ENCODE measurements at places on chromosomes 3 and 15.

DNA sequence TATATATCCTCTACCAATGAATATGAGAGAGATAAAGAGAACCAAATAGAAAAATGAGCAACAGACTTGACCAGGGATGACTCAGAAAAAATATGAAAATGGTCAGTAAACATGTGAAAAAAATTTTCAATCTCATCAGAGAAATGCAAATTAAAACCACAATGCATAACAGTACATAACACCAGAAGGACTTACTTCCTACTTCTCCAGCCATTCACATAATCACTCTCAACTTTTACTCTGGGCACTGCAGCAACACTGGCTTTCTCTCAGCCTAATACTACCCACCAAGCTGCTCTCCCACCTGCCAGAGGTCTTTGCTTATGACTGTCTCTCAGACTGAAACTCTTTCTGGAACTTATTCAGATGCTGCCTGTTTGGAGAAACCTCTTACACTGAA is 49.4 kb downstream of the DPH6 start:
- DNase-seq, result no peak

GRCh38 chr3:15535732-15536131 is 14.2 kb upstream of the COLQ start:
- no peak for DNase-seq

- DNase-seq, result peak; percentile 39
These were observed 61.8 kb downstream of the GLDN start for GRCh38 chr15:51403072-51403878.

GRCh38 chr3:111747490-111747889 is 111.6 kb upstream of the PHLDB2 start:
- DNase-seq, result no peak

- no peak for DNase-seq
These were observed 1.1 kb downstream of the CHCHD4 start for GRCh38 chr3:14123308-14124222.

GRCh38 chr15:28021281-28022039 is 77.7 kb downstream of the OCA2 start:
- peak; percentile 62 for DNase-seq

DNA sequence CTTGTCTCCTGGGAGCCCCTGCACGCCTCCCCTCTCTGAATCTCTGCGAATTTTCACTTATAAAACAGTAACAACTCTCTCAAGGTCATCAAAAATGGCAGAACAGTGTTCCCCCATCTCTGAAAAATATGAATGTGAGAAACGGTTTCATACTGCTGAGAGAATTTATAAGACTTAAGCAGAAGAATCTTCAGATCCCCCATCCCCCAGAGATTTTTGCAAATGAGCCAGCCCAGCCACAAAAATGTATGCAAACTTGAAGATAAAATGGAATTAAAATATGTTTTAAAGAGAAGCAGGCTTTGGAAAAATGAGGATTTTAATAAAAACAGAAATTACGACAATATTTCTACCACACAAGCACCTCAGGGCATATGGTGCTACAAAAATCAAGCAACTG is 173.0 kb downstream of the STT3B start:
- no peak for DNase-seq

- no peak for DNase-seq
These were observed 1.4 kb downstream of the UACA start for GRCh38 chr15:70761931-70762468.

DNA sequence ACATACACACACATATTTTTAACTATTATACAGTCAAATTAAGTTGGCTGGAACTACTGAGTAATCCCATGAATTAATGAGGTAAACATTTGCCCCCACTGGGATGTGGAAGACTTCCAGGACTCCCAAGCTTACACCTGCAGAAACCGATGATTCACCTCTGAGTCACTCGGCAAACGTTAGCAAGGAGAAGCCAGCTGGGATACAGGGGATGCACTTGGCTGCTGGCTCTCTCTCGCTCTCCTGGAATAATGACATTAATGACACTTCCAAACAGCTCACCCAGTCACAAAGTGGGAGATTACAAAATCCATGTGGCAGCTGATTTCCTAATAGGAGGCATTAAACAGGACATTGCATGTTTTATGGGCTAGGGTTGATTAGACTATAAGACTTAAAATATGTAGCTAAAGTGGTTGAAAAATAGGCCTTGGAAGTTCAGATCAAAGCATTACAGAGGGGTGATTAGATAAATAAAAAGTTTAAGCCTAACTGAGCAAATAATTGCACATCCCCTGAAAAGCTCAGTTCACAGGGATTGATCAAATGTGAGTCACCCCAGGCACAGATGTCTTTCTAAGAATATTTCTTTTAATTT is 500.9 kb downstream of the SOX2 start:
- DNase-seq, result no peak

DNA sequence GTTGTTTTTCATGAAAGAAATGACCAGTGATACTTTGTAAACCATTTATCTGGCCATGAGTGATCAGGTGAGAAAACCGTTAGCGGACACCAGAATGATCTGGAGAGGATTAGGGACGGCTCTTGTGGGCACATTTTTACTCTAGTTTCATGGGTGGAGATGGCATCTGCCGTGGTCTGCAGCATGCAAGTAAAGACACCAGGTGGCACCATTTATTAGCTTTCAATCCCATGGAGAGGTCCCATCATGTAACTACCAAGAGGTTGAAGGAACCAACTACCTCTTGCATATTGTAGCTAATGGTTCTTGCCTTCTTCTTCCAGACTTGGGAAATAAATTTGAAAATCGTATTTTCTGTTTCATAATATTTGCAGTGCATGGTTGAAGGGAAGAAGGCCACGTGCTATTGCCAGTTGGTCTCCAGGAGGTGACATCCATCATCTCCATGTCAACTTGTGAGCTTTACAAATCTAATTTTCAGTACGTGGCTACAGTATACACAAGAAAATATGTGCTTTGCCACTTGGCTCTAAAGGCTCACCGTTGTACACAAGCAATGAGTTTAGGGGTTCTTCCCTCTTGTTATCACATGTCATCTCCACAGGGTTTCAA is 1.5 kb upstream of the MAPKBP1 start:
- peak; percentile 56 for DNase-seq

DNA sequence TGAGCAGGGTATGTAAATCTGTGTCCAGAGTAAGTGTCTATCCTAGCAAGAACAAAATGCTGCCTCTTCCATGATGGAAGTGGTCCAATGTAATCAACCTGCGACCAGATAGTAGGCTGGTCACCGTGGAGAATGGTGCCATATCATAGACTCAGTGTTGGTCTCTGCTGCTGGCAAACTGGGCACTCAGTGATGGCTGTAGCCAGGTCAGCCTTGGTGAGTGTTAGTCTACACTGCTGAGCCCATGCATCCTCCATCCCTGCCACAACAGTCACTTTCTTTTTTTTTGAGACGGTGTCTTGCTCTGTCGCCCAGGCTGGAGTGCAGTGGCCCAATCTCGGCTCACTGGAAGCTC is 69.3 kb downstream of the CHRD start:
- no peak for DNase-seq

- no peak for DNase-seq
These were observed 95.3 kb downstream of the FMN1 start for GRCh38 chr15:33099213-33099612.

DNA sequence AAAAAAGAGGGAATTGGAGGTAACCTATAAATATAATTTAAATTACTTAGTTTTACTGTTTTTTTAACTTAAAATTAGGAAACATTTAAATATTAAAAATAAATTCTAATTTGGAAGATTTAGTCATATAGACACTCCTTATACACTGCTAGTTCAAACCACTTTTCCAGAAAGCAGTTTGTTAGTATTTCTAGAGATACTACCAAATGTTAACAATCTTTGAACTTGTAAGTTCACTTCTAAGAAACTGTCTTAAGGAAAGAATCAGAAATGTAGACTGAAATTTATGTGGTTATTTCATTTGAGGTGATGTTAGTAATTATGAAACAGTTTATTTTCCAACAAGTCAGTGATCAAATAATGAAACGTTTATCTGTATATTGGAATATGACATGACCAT is 22.7 kb downstream of the CTDSPL2 start:
- DNase-seq, result no peak

DNA sequence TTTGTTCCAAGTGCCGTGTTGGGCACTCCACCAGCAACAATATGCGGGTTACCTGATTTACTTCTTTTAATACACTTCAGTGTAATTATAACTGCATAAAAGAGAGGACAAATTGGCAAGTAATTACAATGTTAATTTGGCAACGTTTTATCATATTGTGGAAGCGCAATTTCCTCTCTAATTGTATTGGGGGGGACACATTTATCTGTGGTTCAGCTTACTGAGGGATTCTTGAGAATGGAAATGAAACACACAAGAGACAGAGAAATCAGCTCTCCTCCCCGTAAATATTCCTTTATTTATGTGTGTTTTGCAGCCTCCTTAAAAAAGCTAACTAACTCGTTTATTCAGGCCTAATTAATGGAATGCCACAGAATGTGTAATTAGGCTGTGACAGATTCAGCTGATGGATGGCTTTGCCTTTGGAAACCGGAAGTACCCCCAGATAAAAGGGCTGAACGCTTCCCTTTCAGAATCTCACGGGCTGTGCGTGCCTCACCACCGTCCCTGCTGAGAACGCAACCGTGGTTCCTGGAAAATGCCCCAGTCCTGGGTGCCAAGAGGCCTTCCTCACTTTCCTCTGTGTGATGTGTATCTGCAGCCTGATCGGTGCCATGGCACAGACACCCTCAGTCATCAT is 247.1 kb upstream of the ST8SIA2 start:
- DNase-seq, result no peak

DNA sequence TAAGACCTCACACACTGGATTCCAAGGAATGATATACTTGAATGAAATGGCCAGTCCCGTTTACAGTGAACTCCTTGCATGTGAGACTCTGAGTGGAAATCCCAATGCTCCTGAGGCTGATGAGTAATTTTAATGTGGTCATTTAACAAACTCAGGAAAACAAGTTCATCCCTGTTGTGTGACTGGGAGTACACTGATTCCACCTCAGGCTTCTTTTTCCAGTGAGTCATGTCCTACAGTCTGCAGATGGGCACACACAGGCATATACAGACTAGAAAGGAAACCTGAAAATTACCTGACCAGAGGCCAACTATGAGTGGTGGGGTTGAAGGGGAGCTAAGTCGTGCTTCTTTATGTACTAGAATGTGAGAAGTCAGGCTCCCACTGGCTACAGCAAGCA is 5.8 kb downstream of the SQOR start:
- no peak for DNase-seq

DNA sequence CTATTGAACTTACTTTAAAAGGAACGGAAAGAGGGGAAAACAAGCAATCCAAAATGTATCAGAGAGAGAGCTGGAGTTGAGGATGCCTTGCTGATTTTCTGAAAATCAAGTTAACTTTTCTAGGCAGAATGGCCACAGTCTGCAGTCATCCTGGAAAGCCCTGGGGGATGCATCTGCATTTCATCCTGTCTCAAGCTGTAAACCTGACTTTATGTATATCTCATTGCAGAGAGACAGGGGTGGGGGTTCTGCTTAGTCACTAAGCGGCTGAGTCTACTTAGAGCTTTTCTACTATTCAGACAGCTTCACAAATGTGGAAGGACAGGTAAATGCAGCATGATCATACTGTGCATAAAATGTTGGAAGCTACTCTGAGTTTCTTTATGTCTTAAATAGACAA is 41.4 kb downstream of the MRPS25 start:
- DNase-seq, result no peak

GRCh38 chr3:72571052-72571451 is 277.2 kb downstream of the SHQ1 start:
- no peak for DNase-seq

DNA sequence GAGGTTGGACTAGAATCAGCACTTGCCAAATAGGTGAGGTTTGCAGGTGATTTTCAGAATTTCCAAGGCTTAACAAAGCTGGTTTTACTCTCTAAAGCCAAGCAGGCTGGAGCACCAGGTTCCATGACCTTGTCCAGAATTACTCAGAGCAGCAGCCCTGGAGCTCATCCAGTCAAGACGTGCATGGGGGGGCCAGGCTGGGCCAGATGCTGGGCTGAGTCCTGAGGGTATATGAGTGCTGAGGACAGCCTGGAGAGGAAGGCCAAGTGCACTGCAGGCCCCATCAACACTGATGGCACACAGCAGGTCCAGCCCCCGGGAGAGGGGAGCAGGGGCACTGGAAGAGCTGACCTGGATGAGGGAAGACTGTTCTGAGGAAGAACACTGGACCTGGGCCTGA is 3.0 kb upstream of the TXNRD3 start:
- no peak for DNase-seq

GRCh38 chr3:167814441-167814951 is 79.0 kb downstream of the SERPINI1 start:
- DNase-seq, result no peak

DNA sequence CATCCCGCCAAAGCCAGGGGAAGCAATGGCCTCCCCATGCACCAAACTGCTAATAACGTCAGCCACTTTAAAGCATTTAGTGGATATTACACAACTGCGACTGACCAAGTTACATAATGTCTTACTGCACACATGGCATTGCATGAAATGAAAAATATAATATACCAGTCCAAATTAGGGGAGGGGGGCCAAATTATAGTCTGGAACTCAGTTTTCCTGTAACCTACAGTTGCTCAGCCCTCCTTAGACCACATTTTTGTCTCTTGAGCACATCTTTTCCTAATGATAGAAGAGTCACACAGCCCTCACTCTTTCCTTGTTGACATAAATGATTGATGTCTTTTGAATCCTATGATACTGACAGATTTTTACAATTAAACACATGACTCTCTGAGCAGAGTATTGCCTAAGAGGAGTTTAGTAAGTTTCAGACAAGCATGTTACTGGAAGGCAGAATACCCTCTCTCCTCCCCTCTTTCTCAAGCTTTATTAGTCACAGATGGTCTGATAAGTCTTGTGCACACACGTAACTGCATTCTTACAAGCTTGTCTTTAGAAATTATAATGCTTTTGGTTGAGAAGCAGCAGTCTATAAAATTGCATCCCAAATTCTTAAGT is 1.1 kb upstream of the PLD1 start:
- no peak for DNase-seq

DNA sequence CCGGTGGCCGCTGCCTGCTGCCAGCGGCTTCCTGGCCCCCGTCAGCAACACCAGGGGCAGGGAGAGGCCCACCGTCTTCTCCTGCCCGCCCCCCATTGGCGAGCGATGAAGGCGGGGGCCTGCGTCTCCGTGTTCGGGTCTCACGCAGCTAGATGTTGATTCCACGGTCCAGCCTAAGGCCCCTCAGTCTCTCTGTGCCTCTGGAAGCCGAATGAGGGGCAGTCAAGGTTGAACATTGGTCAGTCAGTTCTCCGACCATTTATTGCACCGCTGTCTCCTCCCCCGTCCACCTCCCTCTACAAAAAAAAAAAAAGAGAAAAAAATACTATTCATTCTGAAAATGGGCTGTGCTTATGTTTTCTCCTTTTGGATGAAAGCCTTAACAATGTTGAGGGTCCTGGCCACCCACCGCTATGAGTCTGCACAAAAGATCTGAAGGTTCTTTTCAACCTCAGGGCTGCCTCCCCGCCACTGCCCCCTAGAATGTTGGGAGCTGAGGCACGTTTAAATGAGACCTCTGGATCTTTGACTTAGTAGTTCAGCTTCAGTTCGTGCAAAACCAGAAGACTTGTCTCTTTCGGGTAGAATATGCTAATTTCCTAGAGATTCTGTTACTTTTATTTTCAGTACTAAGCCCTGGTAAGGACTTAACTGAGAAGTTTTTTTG is 736 bp downstream of the IREB2 start:
- DNase-seq, result peak; percentile 61

- no peak for DNase-seq
These were observed 144.1 kb upstream of the TPRG1 start for GRCh38 chr3:189027626-189028155.

- DNase-seq, result peak; percentile 50
These were observed 1.1 kb downstream of the NPTN start for GRCh38 chr15:73631915-73632669.

- no peak for DNase-seq
These were observed 231.5 kb downstream of the LRTM1 start for GRCh38 chr3:54696313-54696712.

GRCh38 chr3:51559411-51559888 is 20.9 kb downstream of the RAD54L2 start:
- no peak for DNase-seq

Data from ecto neural progenitor cell (in vitro differentiated cells).